ENCODE measurements at places on chromosomes 3 and 15. TPM values are rescaled to one million over a fixed set of nuclear protein-coding genes. Genes with fewer than 3 reads are reported as not detected.

Gene C3orf22
- not detected for total RNA-seq

Gene ACAN
- 0.78 TPM for total RNA-seq

Gene IMP3
- total RNA-seq, result 125 TPM

Gene SMCO1
- not detected for total RNA-seq

Gene FRMD4B
- 0.78 TPM for total RNA-seq

Measured in A549 treated with ZK216348 at 1 μM for 4 hours (cell line).